H7 (cell line): ENCODE measurements at places on chromosomes 2 and 18.
A peak's percentile ranks its signal among the peaks of the same experiment; 100 is the strongest.

DNA sequence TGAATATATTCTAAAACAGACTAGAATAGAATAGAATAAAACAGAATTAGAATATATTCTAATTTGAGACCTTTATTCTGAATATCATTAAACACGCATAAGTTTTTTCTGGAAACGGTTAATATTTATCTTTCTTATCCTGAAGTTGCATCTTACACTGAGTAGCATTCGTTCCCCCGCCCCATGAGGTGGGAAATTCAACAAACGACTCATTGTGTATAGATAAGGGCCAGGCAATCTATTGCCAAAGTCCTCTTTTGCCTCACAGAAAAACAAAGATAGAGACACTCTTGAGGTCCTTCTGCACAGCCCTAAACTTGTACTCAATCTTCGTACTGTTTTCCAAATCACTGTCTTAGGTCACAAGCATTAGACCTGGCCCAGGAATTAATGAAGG is 98.1 kb downstream of the COL6A3 start:
- no peak for DNase-seq

DNA sequence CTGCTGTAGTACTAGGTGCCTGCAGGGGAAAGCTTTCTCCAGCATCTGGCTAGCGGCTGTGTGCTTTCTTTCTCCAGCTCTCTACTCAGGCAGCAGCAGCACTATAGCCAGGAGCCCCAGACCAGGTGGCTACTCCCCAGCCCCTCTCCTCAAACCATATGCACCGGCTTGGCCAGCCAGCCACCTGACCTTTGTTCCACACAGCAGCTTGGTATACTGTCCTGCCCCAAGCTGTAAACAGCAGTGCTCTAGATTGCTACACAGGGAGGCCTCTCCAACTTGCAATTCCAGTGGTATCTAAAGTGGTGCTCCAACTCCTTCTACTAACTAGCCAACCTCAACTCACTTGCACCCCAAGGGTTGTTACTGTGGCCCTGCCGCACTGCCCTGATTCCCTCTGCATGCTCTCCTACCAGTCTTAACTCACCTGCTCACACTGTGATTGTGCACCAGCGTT is 19.6 kb downstream of the LDAH start:
- DNase-seq = no peak

DNA sequence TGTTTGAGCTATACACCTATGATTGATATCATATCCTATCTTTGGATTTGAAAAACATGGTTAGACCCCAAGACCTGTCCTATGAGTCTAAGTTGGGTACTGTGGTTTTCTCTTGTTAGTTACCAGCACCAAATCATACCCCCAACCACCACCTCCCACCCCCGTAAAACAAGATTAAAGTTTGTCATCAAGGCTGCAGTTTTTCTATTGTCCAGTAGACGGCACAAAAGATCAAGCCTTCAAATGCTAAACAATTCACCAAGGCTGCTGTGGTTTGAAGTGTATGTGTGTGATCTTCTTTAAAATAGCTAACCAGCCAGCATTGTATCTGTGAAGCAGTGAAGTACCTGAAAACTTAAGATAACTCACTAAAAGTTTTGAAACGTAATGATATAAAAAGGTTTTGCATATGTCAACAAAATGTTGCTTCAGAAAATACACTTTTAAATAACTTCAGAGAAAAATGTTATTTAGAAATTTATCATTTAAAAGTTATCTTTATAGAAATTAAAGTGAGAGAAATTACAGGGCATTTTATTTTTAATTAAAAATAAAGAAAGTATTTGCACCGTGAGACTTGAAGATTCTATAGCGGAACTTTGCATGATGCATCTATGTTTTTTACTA is 5.8 kb upstream of the MEIS1 start:
- DNase-seq = peak; percentile 62

GRCh38 chr2:85318222-85319074 is 9.3 kb downstream of the TGOLN2 start:
- no peak for DNase-seq

- DNase-seq = no peak
Measured at GRCh38 chr2:144279165-144279564, 240.8 kb downstream of the ZEB2 start.

- no peak for DNase-seq
Measured at GRCh38 chr18:62587689-62588088, 64.9 kb downstream of the ZCCHC2 start.

GRCh38 chr18:34550156-34550555 is 159.9 kb upstream of the DTNA start:
- no peak for DNase-seq

- DNase-seq = no peak
Measured at GRCh38 chr18:67041334-67041733, 437.4 kb upstream of the CDH19 start.

GRCh38 chr18:49362431-49362830 is 98.0 kb downstream of the DYM start:
- no peak for DNase-seq

- DNase-seq = no peak
Measured at GRCh38 chr18:76913583-76913982, 91.2 kb downstream of the ZNF236 start.

GRCh38 chr2:218555527-218555926 is 12.6 kb downstream of the USP37 start:
- peak; percentile 52 for DNase-seq

GRCh38 chr2:85087541-85087940 is 45.7 kb upstream of the TCF7L1 start:
- no peak for DNase-seq
